ENCODE measurements at places on chromosomes 3 and 15. TPM values are rescaled to one million over a fixed set of nuclear protein-coding genes. Genes with fewer than 3 reads are reported as not detected.

- H3K4me1 ChIP-seq, result peaks cover 20% of the 10 kb centered on the region
- DNase-seq, result no peak
- peaks cover 9% of the 10 kb centered on the region for H3K27me3 ChIP-seq
- no peak within 1 kb of the TSS for H3K4me3 ChIP-seq
- H3K27ac ChIP-seq, result no peak within 1 kb of the TSS
Measured at GRCh38 chr3:49799761-49800160, at the start of gene CDHR4. Gene CDHR4, minus strand, starts transcription at chr3:49799873. Its CDS starts 61 bp downstream, at chr3:49799812.

- H3K4me3 ChIP-seq, result peak overlapping the region; percentile 70
- H3K27me3 ChIP-seq, result no peaks in the 10 kb centered on the region
- H3K4me1 ChIP-seq, result peaks cover 19% of the 10 kb centered on the region
Measured at GRCh38 chr15:56963126-56963525, 44.7 kb downstream of the TCF12 start.

DNA sequence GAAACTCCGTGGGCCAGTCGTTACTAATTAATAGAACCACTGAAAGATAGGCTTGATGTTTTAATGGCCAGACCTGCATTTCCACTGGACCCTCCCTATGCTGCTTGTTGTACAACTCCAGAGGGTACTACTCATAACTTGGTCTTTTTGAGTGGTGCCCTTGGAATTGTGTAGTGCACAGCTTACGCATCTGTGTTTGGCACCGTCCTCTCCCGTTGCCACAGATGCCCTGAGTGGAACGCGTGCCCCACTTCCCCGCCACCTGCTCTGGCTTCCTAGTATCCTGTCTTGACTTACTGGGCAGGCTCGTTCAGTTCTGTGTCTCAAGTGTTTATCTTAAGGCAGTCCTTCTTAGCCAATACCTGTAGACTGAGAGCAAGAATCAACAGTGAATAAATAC, 78.7 kb downstream of the USP13 start:
- H3K4me3 ChIP-seq, result no peak overlapping the region
- no peaks in the 10 kb centered on the region for H3K4me1 ChIP-seq
- no peak for DNase-seq
- H3K27me3 ChIP-seq, result no peaks in the 10 kb centered on the region
- H3K27ac ChIP-seq, result no peak overlapping the region

NANOGP8 gene
- not detected for total RNA-seq

BFSP2 gene
- total RNA-seq, result not detected

TRH gene
- total RNA-seq, result not detected

GRK7 gene
- total RNA-seq, result 0.44 TPM

Measured in naive thymus-derived CD8-positive, alpha-beta T cell (primary cell).